ENCODE measurements at places on chromosomes 1 and 21. TPM values are rescaled to one million over a fixed set of nuclear protein-coding genes. Genes with fewer than 3 reads are reported as not detected.
A peak's percentile ranks its signal among the peaks of the same experiment; 100 is the strongest.

- DNase-seq: no peak
These were observed 93.4 kb downstream of the TGFBR3 start for GRCh38 chr1:91792489-91793071.

DNA sequence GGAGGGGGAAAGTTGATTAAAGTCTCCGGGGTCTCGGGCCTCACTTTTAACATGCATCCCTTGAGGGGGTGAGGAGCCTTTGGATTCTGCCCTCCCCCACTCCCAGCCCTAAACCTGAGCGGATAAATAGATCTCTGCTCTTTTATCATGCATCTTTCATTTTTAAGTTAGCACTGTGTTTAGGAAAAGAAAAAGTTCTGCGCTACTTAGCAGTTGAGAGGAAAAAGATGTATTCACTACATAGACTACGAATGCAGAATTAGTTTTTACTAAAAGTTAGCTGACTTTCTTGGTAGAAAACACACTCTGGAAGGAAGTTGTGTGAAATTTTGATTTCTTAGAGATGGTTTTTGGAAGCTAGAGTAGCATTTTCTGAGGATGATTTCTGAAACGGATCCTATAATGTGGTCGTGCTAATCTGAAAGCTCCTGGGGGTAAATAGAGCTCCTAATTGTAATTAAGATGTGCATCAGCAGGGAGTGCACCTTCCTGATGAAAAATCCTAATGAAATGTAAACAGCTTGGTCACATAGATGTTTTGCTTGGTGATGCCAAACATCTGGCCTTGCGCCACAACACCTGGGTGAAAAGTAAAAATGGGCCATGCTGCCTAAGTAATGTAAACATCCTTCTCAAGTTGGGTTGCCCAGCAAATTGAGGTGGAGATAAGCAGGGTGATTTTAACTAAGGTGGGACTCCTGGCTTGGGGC lies 1.8 kb downstream of the ROR1 start:
- DNase-seq: no peak

DNA sequence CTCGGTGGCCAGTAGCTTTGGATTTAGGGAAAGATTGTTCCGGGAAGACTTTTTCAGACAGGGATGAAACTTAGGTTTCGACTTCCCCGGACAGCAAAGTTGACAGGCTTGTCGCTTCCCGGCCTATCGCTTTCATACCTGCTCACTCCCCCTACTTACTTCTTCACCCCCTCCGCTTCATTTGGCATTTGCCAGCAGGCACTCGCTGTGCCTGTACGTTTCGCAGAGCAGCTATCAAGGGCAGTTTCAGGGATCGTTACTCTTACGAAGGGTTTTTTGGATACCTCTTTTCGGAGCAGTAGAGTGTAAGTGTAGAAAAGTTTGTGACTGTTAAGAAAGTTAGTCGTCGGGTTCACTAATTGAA lies 393 bp downstream of the BLZF1 start:
- peak; percentile 26 for DNase-seq

DNA sequence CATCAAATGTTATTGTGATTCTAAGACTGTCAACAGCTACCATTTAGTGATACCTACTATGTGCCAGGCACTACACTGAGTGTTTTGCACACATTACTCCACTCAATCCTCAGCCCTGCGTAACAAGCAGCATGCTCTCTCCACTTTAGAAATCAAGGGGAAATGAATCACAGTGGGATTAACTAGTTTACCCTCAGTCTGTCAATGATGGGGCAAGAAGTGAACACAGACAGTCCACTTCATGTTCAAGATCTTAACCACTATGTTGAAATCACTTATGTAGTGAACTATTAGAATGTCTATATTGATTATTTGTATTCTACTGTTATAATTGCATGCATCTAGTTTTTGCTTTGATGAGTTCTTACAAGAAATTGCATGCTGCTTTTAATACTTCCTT lies 165.3 kb downstream of the LTN1 start:
- DNase-seq: no peak

- DNase-seq: no peak
These were observed 13.5 kb downstream of the PLA2G2D start for GRCh38 chr1:20105856-20106255.

GRCh38 chr21:45110873-45111624 lies 36.7 kb downstream of the ADARB1 start:
- DNase-seq: no peak

Gene SLC26A9
- total RNA-seq: 11.3 TPM

Gene PTP4A2
- 449 TPM for total RNA-seq

Gene SOX13
- total RNA-seq: 14.0 TPM

Gene ERICH3
- not detected for total RNA-seq
